ENCODE measurements at places on chromosomes 1 and 21.

GRCh38 chr1:8631163-8631562, 186.3 kb downstream of the RERE start:
- DNase-seq = no peak

DNA sequence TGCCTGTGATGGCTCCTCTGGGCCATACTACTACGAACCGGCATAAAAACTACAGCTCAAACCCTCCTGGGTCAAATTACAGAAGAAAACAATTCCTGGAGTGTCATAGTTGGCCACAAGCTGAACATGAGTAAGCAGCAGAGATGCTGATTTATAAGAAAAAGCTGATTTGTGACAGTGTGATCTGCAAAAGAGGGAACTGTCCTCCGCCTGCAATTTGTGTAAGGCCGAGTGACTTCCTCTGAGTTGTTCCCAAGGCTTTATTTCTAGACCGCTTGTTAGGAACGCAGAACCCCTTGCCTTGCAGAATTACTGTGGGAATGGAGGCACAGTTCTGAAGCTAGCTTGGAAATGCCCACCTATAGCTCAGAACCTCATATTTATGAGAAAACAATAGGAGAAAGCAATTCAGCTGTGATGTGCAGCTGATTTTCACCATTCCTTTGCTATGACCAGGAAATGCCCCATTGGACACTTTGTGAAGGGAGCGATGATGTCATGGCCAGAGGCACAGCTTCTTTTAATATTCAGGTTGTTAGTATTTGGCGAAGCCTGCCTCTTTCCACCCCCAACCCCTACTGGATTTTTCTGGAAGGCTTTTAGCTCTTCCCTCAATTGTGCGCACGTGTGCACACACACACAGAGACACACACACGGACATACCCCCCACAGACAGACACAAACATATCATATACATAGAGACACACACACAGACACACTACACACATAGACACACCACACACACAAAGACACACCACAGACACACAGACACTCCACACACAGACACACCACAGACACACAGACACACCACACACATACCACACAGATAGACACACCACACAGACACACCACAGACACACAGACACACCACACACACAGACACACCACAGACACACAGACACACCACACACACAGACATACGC, 47.6 kb downstream of the IER5 start:
- peak; percentile 91 for DNase-seq

DNA sequence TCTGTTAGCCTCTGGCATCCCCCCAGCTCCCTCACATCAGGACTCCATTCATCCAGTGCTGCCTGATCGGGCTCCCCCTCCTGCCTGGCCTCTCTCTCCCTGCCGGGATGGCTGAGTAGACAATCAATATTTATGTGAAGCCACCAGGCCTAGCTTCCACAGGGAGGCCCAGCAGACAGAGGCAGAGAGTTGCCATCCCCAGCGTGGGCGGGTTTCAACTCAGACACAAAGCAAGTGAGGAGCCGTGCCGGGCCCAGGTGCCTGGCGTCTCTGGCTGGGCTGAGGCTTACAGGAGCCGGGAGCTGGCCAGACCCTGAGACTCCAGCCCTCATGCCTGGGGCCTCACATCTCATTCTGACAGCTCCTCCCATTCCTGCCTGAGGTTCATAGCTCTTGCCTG, 34.5 kb upstream of the ATP2B4 start:
- DNase-seq = no peak

DNA sequence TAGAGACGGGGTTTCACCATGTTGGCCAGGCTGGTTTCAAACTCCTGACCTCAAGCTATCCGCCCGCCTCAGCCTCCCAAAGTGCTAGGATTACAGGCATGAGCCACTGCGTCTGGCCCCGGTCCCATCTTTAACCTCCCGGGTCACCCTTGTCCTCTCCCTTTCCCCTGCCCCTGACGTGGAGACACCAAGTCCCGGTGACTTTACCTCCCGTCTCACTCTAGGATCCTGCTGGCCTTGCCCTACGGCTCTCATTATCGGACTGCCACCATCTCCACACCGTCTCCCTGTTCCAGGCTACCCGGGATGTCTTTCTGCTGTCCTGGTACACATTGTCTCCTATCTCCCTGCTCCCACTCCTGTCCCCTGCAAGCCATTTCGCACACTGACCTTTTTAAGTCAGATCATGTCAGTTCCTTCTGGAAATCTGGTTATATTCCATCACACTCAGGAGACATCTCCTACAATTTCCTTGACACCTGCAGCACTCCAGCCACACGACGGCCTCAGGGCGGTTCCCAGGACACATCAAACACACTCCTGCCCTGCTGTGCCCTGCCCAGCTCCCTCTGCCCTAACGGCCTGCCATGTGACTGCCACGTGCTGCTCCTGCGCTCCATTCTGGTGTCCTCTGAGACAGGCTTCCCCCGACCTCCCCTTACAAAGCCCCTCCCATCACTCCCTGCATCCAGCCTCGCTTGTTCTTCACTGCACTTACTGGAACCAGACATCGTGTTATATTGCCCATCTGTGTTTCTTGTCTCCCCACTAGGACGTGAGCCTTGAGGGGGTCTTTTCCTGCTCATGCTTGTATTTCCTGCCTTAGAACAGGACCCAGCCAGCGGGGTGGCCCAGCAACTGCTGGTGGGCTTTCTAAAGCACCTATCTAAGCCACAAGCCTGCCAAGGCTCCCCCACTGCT, 32.7 kb downstream of the TTC39A start:
- no peak for DNase-seq

GRCh38 chr1:17689011-17689410, 66.1 kb upstream of the ACTL8 start:
- DNase-seq = no peak

GRCh38 chr1:39445573-39445972, 45.9 kb upstream of the BMP8A start:
- no peak for DNase-seq

DNA sequence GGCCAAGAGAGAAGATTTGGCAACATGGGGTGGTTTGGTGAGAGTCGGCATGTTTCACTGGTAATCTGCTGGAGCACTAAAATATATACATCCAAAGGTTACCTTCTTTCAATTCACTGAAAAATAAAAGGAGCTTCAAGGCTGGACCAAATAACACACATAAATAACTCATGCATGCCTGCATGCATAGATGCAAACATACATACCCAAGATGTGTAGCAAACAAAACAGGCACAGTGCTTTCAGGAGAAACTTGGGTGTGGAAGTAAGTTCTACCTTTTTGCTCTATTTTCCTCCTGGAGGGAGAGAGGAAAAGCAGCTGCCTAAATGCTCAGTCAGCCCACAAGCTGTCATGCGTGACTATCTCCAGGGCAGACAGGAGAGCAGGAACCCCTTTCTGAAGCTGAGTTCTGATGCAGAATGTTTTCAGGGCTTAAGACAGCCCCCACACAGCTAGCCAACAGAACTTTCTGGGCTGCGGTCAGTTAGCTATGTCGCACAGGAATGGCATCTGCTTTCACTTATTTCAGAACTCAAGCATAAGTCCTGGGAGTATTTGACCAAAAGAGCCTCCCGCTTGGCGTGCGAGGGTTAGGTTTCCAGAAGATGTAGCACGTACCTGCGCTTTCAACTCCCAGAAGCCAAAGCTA, 166.2 kb downstream of the TOMM20 start:
- peak; percentile 66 for DNase-seq

Data from suppressor macrophage treated with lipopolysaccharide for 4 hours (primary cell).